CD4-positive, alpha-beta T cell treated with Interleukin-10 for 1 hour (primary cell): ENCODE measurements at places on chromosomes 2 and 18.

GRCh38 chr2:68431316-68431972, 35.6 kb downstream of the FBXO48 start:
- DNase-seq = no peak

DNA sequence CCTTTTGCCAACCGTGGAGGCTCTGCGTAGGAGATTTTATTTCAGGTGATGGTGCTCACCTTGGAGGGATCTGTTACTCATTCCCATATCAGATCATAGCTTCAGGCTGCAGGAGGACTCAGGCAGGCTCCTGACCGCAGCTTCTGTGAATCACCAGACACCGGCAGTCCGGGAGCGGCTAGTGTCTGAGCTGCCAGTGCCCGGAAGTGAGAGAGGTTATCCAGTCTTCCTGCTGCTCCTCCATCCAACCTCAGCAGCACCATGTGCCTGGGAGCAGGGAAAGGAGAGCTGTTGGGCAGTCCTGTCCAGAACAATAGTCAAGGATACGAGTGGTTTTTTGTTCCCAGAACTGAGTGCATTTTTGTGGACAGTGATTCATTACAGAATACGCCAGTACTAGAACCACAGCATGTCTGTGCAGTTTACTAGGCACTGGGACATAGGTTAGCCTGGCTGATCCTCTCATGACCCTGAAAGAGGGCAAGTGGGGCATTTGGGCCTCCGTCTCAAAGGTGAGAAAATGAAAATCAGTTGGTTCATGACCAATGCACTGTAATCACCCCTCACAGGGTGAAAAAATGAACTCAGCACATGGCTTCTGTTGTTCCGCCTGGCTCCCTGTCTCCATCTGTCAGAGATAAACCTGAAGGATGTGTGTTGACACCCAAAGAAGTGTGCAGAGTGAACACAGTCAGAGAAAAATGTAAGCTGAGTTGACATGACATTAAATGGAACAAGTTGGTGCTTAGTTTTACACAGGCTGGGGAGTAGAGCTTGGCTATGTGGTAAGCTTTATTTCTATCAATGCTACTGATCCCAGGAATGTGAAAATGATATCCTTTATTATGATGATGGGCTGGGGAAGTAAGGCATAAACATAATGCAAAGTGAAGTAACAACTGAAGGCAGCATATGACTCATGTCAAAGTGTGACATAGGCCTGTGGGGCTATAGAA, 12.2 kb downstream of the FHOD3 start:
- DNase-seq = no peak

- no peak for DNase-seq
Observed at GRCh38 chr2:134393075-134393461, 139.2 kb downstream of the MGAT5 start.

GRCh38 chr2:10597956-10598355, 91.8 kb downstream of the NOL10 start:
- no peak for DNase-seq

- no peak for DNase-seq
Observed at GRCh38 chr2:196990788-196991461, 64.4 kb upstream of the PGAP1 start.

DNA sequence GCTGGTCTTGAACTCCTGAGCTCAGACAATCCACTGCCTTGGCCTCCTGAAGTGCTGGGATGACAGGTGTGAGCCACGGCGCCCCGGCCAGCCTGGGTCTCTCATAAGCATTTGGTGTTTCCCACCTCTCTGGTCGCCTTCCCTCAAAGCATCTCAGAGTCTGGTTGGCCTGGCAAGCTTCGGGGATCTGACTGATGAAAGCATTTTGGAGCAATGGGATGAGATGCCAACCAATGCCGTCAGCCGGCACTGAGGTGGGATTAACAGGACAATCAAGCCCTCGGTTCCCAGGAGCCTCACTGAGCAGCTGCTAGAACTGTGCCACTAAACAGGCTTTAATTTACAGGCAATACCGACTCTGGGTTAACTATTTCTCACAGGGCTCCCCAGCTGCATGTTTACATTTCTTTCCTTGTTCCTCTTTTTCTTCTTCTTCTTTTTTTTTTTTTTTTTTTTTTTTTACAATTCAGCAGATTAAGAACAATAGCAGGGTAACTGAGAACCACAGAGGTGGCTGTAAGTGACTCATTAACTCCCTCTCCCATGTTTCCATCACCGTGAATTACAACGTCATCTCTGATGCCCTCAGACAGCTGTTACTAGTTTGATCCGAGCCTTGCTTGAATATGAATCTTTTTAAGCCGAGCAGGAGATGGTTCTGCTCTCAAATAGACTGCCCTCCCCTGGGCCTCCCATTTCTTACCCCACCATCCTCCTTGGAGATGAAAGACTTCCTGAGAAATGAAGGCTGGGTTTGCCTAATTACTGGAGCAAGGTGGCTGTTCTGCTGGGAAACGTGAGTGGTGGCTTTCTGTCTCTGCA, 37.9 kb downstream of the ODC1 start:
- no peak for DNase-seq

GRCh38 chr2:160630801-160631590, 137.4 kb upstream of the RBMS1 start:
- no peak for DNase-seq

DNA sequence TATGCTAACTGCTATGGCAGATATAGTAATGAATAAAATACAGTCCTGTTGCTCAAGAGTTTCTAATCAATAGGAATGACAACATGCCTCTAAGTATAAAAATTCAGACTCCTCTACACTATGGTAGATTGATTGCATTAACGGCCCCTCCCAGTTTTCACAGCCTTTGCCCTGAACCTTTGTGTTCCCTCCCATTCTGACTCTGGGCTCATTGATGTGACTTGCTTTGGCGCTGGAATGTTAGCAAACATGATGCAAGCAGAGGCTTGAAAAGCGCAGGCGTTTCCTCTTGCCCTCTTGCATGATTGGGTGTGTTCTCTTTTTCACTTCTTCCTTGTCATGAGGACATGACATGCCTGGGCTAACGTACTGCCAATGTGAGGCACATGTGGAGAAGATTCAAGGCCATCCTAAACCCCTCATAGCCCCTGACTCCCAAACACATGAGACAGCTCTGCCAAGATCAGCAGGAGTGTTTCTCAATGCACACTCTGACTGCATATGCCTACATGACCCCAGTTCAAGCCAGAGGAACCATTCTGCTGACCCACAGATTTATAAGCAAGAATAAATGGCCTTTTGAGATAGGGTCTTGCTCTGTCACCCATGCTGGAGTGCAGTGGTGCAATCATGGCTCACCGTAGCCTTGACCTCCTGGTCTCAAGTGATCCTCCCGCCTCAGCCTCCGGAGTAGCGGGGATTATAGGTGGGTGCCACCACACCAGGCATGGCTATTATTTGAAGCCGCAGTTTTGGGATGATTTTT, 49.7 kb upstream of the CD28 start:
- no peak for DNase-seq

DNA sequence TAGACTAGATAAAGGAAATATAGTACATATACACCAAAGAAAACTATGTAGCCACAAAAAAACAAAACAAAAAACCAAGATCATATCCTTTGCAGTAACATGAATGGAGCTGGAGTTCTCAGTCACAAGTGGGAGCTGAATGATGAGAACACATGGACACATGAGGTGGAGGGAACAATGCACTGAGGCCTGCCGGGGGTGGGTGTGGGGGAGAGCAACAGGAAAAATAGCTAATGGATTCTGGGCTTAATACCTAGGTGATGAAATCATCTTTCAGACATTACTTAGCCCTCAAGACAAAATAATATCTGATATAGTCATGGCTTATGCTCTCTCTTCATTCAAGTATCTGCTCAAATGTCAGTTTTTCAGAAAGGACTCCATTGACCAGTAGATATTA, 930.6 kb downstream of the LRP1B start:
- DNase-seq = no peak

DNA sequence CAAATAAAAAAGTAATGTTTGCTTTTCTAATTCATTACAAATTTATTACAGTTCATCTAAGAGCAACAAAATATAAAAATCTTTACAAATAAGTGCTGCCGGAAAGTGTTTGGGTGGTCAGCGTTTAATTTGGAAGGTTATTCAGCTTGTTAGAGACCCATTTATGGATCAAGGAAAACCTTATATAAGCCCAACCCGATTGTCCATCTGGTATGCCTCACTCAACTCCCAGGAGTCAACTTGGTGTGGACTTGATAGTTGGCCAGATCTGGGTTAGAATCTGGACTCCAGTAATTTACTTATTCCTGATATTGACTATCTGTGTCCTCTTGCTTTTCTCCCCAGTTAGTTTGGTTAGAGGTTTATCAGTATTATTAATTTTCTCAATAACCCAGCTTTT, 106.2 kb downstream of the KCTD1 start:
- DNase-seq = no peak

GRCh38 chr2:102186791-102187495, at the start of gene IL1RL2:
TSS of gene IL1RL2 (plus strand) at chr2:102187023. CDS start at chr2:102187868, 845 bp downstream.
- no peak for DNase-seq
